Activated naive CD4-positive, alpha-beta T cell (primary cell): ENCODE measurements at places on chromosomes 3 and 15.

DNA sequence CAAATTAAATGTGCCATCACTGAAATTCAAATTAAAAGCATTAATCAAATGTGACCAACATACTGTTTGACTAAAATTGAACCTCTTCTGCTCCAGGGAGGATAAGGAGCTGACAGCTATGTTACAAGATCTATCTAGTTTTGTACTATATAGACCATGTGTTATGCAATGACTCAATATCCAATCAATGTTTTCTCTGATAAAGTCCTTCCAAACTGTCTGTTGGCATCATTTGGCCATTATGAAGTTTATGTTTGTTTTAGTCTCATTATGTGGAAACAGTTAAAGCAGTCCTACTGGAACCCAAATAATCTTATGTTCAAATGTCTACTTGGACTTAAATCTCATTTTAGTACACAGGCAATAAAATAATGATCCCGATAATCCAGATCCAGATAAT lies 267.0 kb upstream of the THBS1 start:
- no peak for DNase-seq

GRCh38 chr15:64158363-64159134 lies 4.3 kb downstream of the PPIB start:
- DNase-seq: no peak

GRCh38 chr3:12136371-12136770 lies 22.3 kb downstream of the TIMP4 start:
- DNase-seq: no peak

DNA sequence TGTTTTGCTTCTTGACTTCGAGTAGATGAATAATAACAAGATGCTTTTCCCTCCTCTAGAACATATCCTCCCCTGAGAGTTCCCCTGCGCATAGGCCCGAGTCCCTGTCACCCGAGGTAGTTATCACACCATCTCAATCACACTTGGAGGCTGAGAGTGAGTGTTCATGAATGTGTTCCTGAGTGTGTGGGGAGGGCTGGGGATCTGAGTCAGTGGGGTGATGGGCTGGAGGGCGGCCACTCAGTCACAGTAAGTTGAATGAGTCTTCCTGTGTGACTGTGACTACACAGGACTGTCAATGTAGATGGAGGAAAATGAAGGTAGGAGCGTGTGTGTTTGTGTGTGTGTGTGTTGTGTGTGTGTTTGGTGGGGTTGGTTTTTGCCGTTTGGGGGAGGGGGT lies 71.0 kb downstream of the SETD5 start:
- no peak for DNase-seq

- DNase-seq: no peak
Observed at GRCh38 chr3:127070776-127071175, 87.9 kb downstream of the PLXNA1 start.

DNA sequence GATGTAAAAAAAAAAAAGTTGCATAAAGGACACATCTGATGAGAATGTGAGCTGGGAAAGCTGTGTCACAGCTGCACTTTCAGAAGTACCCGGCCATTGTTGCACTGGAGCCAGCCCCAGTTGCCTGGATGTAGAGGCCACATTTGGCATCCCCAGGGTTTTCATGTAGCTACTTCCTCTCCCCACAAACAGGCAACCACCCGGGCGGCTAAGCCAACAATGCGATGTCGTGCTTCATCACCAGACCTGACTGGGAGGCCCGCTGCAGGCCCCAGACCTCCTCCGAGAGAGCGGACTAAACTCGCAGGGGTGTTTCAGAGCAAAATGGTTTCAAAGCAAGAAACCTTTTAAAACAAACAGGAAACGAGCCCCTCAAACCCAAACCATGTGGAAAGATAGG lies 142.3 kb downstream of the TMCO5A start:
- DNase-seq: no peak

DNA sequence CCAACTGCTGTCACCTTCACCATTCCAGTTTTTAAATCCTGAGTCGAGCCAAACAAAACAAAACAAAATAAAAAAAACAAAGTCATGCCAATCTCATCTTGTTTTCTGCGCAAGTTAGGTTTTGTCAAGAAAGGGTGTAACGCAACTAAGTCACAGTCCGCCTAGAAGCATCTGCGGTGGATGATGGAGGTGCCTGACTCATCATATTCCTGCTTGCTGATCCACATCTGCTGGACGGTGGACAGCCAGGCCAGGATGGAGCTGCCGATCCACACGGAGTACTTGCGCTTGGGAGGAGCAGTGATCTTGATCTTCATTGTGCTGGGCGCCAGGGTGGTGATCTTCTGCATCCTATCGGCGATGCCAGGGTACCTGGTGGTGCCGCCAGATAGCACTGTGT lies 162.1 kb downstream of the WDR76 start:
- no peak for DNase-seq

DNA sequence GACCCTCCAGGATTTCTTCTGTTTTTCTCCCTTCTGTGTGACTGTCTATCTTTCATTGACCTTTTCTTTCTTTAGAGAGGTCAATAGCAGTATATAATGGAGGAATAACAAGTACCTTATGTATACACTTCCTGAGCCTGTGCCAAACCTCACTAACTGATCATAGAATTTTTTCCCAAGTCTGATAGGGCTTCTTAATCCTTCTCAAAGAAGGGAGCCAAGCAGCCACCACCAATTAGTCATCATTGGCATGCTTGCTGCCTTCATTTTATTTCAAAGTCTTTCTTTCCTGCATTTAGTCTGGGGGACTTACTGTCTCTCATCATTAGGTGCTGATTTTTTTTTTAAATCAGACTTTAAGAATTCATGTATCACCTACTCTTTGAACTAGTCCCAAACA lies 327.0 kb downstream of the FEZF2 start:
- DNase-seq: no peak

GRCh38 chr3:133742351-133743091 lies 3.7 kb upstream of the TF start:
- no peak for DNase-seq

DNA sequence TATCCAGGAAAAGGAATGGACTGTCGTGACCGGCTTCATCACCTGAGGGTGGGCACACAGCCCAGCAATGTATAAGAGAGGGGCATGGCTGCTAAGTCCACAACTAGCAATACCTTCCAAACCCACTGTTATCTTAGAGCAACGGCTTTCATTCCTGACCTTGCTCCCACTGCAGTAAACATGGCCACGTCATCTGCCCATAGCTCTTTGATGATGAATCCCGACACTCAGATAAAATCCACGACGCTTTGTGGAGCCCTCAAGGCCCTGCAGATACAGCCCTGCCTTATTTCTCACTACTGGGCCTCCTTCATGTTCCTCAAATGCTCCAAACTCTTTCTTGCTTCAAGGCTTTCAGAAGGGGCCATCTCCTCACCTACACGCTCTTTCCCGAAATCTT lies 114.0 kb downstream of the ADAMTS17 start:
- DNase-seq: no peak

DNA sequence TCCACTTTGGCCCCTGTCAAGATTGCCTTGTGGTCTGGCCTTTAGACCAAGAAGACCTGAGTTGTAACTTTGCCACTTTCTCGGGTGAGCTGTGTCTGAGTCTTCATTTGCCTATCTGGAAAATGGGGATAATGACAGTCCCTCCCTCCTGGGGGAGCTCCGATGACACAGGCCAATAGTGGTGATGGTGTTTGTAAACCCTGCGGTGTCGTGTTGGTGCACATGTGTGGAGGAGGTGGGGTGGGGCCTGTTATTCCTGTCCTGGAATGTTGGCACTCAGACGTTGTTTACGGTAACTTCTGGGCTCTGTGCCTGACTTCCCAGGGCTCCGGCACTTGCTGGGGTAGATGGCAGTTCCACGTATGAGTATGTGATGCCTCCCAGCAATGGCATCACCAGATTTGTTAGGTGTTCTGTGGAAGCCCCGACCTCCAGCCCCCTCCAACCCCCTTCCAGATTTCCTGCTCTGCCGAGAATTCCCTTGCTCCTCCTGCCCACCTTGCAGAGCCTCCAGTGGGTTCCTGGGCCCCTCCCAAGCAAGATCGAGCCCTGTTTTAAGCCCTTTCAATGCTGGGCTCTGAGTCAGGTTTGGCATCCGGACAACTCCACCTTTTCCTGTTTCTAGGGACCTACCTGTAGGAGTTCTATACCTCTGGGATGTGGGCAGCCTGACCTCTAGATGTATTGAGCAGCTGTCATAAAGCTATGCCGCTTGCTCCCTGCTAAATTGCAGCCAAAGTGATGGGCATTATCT lies 31.4 kb downstream of the HRH1 start:
- no peak for DNase-seq

DNA sequence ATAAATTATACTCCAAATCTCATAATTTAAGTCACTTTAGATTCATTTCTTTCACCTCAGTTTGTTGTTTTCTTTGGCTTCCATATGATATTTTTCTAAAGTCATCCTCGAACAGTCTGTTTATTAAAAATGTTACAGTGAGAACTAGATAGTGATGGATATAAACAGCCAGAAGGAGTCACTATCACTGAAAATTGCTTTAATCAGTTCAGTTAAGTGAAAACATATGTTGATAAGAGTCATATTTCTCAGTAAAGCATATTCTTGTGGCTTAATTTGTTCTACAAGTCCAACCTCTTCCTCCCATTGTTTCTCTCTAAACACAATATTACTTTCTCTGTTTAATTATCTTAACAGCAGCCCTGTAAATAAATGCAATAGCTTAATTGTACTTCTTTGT lies 427.5 kb upstream of the ALCAM start:
- DNase-seq: no peak

DNA sequence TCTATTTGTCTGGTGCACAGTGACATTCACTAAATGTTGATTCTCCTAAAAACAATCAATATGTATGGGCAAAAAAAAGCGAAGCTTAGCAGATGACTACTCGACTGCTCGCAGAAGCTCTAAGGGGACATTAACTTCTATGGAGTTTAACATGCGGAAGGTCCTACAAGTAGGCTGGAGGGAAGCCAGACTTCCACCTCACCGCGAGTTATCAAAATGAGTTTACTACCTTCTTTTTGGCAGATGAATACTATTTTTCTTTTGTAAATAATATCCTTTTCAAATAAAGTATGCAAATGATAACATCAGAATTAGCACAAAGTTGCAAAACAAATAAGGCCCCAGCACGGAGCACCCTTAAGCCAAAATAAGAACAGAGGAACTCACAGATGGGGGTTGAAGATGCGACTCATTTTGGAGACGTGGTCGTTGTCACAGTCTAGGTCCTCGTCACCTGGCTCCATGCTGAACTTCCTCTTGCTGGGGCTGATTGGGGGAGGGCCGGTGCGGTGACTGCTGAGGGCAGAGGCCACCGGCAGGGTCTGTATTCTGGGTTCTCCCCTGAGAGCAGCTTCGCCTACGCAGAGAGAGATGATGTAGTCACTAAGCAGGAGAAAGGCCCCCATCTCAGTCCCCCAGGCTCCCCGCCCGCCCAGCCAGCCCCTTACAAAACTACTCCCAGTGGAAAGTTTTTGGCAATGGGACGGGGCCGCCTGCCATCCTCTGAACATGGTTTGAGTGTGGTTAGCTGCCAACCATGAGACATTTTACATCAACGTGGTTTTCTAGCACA lies 42.1 kb downstream of the VGLL4 start:
- DNase-seq: no peak

DNA sequence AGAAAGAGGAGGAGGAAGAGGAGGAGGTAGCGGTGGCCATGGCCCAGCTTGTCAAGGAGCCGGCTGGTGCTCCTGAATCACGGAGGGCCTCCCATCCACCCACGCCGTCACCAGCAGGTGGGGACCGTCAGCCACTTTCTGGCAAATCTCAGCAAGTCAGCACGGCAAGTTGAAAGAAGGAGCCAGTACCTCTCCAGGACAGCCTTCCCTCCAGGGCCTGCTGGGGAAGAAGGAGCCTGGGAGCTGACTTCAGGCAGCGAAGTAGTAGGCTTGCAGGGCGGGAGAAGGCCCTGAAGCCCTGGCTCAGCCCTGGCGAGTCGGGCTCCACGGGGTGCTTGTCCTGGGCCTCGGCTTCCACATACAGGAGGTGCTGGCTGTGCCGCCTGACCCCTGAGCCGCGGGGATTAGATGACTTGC lies 99.2 kb upstream of the TRPM1 start:
- no peak for DNase-seq

- no peak for DNase-seq
Observed at GRCh38 chr15:77486542-77487468, 66.1 kb downstream of the HMG20A start.

- DNase-seq: no peak
Observed at GRCh38 chr15:31338318-31338878, 11.8 kb downstream of the KLF13 start.

- DNase-seq: no peak
Observed at GRCh38 chr3:130682131-130682530, 64.5 kb downstream of the PIK3R4 start.

DNA sequence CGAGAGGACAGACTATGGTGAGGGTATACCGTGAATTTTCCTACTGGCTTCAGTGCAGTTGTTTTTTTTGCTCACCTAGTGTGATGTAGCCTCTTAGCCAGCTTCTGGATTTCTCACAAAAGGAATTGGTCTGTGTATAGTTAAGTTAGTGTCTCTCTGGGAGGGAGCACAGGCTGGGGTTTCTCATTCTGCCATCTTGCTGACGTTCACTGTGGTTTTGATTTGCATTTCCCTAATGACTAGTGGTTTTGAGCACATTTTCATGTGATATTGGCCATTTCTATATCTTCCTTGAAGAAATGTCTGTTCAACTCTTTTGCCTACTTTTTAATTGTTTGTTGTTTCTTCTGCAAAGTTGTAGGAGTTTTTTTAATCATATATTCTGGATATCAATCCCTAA lies 2.2 kb upstream of the CD86 start:
- no peak for DNase-seq

DNA sequence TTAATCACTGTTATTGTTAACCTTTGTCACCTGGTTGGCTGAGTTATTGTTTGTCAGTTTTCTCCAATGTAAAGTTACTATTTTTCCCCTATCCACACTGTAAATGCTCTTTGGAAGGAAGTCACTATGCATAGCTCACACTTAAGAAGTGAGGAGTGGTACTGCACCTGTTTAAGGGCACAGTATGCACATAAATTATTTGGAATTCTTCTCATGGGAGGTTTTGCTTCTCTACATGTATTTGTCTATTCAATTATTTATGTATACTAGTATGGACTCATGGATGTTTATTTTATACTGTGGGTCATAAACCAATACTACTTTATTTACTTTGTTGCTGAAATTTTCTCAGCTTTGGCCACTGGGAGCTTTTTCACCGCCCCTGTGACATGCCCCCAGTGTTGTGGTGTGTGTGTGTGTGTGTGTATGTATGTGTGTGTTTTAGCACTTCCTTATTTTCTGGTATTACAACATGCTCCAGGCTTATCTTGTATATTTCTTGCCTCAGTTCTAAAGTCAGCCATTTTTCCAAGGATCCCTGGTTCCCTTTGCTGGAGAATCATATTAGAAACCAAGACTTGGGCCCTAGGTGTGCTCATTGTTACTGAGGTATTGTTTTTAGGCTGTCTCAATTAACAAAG lies 290.5 kb downstream of the KBTBD8 start:
- no peak for DNase-seq
